Pulmonary artery endothelial cell (primary cell): ENCODE measurements at places on chromosomes 3 and 15. TPM values are rescaled to one million over a fixed set of nuclear protein-coding genes. Genes with fewer than 3 reads are reported as not detected.

Gene RAMAC
- total RNA-seq = 23.2 and 28.3 TPM in 2 replicates

Gene GATM
- 0.46 and 0.53 TPM in 2 replicates for total RNA-seq

Gene MYD88
- 12.7 and 15.2 TPM in 2 replicates for total RNA-seq

Gene ZNF620
- 4.4 and 6.6 TPM in 2 replicates for total RNA-seq

Gene PPP1R14D
- not detected in 2 replicates for total RNA-seq

Gene C15orf62
- 0.53 and 0.63 TPM in 2 replicates for total RNA-seq

Gene CNTN3
- total RNA-seq = 1.8 and 3.7 TPM in 2 replicates

Gene ELP6
- total RNA-seq = 33.8 and 36.8 TPM in 2 replicates

Gene HHATL
- not detected in 2 replicates for total RNA-seq

Gene ATOSA
- total RNA-seq = 26.9 and 41.7 TPM in 2 replicates

Gene CCDC39
- not detected in 2 replicates for total RNA-seq

Gene B4GALT4
- total RNA-seq = 4.2 and 5.5 TPM in 2 replicates

Gene SEMA5B
- total RNA-seq = not detected in 2 replicates

Gene LDHAL6B
- not detected in 2 replicates for total RNA-seq

Gene PLSCR4
- total RNA-seq = 89.9 and 102 TPM in 2 replicates

Gene SLC27A2
- 0.11 TPM in 1 of 2 replicates, not detected in the other for total RNA-seq

Gene CLDN11
- total RNA-seq = 60.2 and 227 TPM in 2 replicates

Gene TP63
- 0.11 TPM in 1 of 2 replicates, not detected in the other for total RNA-seq

Gene GPR62
- 0.07 TPM in 2 replicates for total RNA-seq

Gene LMAN1L
- total RNA-seq = not detected in 2 replicates

Gene ERICH6
- total RNA-seq = not detected in 2 replicates

Gene DUSP7
- 10.7 and 14.4 TPM in 2 replicates for total RNA-seq

Gene DNAJA4
- 4.7 and 16.4 TPM in 2 replicates for total RNA-seq

Gene GOLGA8A
- total RNA-seq = 6.5 and 12.5 TPM in 2 replicates

Gene HAPLN3
- total RNA-seq = 15.5 and 35.9 TPM in 2 replicates

Gene MCF2L2
- 0.53 and 1.2 TPM in 2 replicates for total RNA-seq

Gene LCMT2
- 5.5 and 9.2 TPM in 2 replicates for total RNA-seq

Gene SH3GL3
- 0.07 TPM in 1 of 2 replicates, not detected in the other for total RNA-seq

Gene ETFA
- 177 and 189 TPM in 2 replicates for total RNA-seq

Gene PRSS50
- not detected in 2 replicates for total RNA-seq

Gene SCAANT1
- total RNA-seq = not detected in 2 replicates

Gene MASP1
- 0.20 and 0.46 TPM in 2 replicates for total RNA-seq

Gene SRGAP3
- 0.13 TPM in 1 of 2 replicates, not detected in the other for total RNA-seq

Gene CELF6
- total RNA-seq = not detected in 2 replicates

Gene GOLGA8Q
- total RNA-seq = 0.32 and 0.59 TPM in 2 replicates

Gene SLC12A1
- total RNA-seq = not detected in 2 replicates

Gene MEX3B
- 7.9 and 9.6 TPM in 2 replicates for total RNA-seq

Gene LRRC15
- total RNA-seq = not detected in 2 replicates

Gene MCCC1
- total RNA-seq = 21.0 and 31.7 TPM in 2 replicates

Gene SCG5
- total RNA-seq = 0.74 and 0.92 TPM in 2 replicates

Gene MED12L
- 0.11 and 0.20 TPM in 2 replicates for total RNA-seq

Gene ULK3
- 22.4 and 27.0 TPM in 2 replicates for total RNA-seq

Gene PLA2G4E
- not detected in 2 replicates for total RNA-seq

Gene HOMER2
- 0.40 and 0.46 TPM in 2 replicates for total RNA-seq

Gene CPN2
- not detected in 2 replicates for total RNA-seq

Gene P3H2
- total RNA-seq = 0.88 and 1.3 TPM in 2 replicates

Gene BMF
- 1.1 and 2.5 TPM in 2 replicates for total RNA-seq

Gene NLGN1
- 37.5 and 49.3 TPM in 2 replicates for total RNA-seq

Gene LYSMD2
- total RNA-seq = 11.0 and 16.1 TPM in 2 replicates

Gene SLC22A14
- total RNA-seq = under 0.01 and 0.14 TPM in 2 replicates
